ENCODE measurements at places on chromosomes 4 and X.

DNA sequence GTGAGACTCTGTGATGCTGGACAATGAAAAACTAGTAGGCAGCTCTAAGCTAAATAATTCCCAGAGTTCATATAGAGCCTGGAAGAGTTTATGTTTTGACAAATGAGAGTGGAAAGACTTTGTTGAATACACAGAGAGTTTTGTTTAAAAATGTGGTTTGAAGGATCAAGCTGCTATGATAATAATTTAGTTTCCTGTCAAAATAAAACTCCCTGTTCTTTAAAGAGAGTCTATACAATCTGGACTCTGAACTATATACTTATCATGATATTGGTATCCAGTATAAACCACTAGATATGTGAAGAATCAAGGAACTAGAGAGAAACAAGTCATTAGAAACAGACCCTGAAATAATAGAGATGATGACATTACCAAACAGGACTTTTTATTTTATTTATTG is 158.6 kb downstream of the C4orf33 start:
- ATAC-seq, result no peak

- no peak for ATAC-seq
Measured at GRCh38 chr4:150005537-150005936, 72.7 kb upstream of the DCLK2 start.

DNA sequence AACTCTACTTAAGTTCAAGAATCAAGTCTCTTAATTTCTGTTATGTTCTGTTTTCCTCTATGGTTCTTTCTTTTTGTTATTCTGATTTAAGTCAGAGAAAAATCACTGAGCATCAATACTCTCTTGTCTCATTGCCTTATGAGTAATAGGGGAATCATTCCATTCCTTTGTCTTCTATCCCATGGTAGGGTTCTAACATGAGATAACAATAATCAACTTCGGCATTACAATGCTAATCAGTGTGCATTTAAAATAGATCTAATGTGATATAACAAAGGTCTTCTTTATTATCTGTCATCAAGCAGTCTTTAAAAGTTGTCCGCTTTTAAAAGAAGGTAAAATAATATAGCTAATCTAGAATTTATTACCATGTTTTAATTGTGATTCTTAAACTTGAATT is 446.9 kb downstream of the IL15 start:
- ATAC-seq, result no peak

- no peak for ATAC-seq
Measured at GRCh38 chrX:15694941-15695451, 30.4 kb upstream of the CLTRN start.

DNA sequence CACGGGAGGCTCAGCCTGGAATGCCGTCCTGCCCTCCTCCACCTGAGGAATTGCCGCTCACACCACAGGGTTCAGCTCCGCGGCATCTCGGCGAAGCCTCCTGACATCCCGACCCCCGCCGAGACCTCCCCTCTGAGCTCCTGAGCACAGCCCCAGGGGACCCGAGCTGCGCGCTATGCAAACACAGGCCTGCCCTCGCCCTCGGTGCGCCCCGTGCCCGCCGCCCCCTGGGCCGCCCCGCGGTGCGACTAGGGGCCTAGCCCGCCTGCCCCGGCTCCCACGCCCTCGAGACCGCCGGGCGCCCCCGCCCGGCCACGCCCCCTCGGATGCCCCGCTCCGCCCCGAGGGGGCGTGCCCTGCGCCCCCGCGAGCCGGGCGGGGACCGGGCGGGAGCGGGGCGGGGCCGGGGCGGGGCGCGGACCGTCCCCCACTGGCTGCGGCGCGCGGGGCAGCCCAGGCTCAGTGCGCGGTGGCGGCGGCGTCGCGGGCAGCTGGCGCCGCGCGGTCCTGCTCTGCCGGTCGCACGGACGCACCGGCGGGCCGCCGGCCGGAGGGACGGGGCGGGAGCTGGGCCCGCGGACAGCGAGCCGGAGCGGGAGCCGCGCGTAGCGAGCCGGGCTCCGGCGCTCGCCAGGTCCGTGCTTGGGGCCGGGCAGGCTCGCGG is at the start of gene FGFR3:
Gene FGFR3, plus strand, starts transcription at position 462 of the 664 bp plus-strand sequence. CDS start 642 bp downstream, outside the sequence.
- ATAC-seq, result peak; percentile 22

DNA sequence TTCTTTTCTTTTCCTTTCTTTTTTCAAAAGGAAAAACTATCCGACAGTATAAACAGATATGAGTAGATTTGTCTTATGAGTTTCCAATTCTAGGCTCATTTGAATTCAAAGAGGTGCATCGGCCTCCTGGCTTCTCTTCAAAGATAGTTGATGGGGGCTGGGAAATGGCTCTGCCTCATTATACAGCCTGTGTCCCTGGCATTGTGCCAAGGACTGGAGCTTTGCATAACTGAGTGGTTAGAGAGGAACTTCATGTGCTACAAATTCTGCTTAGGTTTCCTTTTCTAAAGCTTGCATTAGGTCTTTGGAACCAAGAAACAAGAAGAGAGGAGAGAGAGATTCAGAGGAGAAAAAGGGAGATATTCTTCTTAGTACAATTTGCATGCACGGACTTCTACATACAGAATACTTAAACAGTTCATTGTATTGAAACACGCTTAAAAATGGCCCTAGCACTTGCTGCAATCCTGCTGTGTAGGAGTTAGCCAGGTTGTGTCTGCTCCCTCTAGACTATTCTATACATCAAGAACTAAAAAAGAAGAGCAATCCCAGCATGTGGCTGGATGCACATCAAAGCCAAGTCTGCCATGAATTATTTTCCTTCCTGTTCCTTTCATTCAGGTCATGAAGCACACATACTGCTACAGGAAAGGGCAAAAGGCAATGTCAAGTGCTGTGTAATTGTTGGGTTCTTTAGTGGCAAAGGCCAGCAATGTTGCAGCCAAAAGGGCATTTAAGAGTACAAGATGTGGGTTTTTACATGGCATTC is 70.9 kb downstream of the INTS12 start:
- no peak for ATAC-seq

- ATAC-seq, result no peak
Measured at GRCh38 chr4:73743281-73743680, 2.9 kb downstream of the CXCL8 start.

DNA sequence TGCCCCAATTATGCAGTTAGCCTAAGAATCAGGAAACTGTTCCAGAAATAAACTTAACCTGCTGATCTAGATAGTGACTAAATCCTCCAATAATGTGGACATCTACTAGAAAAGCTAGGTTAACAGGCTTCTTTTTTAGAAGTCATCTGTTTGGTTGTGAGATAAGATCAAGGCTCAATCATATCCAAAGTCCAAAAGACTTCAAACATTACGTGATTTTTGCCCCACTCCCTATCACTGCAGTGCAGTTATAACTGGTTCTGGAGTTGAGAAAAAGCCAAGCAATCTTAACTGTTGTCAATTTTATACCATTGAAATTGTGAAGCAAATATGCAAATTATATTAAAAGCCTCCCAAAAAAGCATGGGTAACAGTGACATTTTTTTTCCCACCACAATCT is 781.4 kb downstream of the KLHL13 start:
- ATAC-seq, result no peak
